ENCODE measurements at places on chromosomes 2 and 18. TPM values are rescaled to one million over a fixed set of nuclear protein-coding genes. Genes with fewer than 3 reads are reported as not detected.

DNA sequence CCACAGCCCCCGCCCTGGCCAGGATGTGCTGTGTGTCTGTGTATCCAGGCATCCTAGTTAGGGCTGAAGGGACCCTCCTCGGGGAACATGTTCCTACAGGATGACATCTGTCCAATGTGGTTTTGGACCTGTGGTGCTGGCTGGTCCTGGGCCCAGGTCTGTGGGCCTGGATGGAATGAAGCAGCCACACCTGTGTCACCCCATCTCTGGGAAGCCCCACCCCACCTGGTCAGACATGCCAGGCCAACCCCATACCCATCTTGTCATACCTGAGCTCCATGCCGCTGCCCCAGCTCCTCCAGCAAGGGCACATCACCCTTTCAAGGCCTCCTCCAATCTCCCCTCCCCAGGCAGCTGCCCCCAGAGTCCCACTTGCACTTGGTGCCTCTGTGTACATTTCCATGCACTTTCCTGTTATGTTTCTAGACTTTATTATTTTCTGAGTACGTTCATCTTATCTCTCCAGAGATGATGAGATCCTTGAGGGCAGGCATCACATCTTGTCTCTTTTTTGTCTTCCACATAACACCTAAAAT lies 24.1 kb upstream of the PLB1 start:
- no peak for DNase-seq

GRCh38 chr18:39752351-39752750 lies 2186.8 kb upstream of the CELF4 start:
- no peak for DNase-seq

DNA sequence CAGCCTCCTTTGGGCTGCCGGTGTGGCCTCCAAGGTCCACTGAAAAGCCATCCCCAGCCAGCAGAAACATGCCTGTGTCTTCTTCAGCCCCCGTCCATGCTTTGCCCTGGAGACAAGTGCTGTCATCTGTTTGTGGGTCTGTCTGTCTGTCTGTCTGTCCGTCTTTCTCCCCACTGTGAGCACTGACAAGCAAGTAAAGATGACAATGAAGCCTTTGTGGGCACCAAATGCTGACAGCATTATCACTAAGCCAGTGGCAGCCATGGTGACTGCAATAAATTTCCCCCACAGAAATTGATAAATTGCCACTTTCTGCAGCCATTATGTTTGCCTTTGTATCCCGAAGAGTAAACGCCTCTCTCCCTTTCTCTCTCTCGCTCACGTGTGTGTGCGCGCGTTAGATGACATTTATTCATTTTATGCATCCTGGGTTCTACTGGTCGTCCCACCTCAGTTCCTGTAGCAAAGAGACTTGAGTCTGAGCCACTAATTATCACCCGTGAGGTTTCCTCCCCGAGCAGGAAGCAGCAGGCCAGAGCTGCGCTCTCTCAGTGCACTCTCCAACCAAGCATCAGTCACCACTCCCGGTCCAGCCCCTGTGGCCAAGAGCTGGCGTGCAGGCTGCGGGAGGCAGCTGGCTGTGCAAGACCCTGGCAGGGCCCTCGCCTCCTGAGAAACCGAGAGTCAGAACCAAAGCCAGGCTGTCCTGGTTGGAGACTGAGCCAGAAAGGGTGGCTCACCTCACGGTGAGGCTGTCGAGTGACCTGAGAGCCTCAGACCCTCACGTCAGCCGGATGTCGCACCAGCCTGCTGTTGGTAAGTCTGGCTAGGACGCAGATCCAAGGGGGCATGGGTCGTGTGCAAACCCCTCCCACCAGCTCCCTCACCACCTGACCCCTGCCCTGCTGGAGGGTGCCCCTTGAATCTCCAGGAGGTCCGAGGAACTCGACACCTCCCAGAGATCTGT lies 6.9 kb downstream of the STEAP3 start:
- no peak for DNase-seq

GRCh38 chr18:2222270-2223185 lies 348.8 kb downstream of the METTL4 start:
- no peak for DNase-seq

The SLC9A2 gene
- total RNA-seq: 2.3 TPM

- no peak for DNase-seq
These were observed 28.9 kb upstream of the CDH19 start for GRCh38 chr18:66632756-66633155.

DNA sequence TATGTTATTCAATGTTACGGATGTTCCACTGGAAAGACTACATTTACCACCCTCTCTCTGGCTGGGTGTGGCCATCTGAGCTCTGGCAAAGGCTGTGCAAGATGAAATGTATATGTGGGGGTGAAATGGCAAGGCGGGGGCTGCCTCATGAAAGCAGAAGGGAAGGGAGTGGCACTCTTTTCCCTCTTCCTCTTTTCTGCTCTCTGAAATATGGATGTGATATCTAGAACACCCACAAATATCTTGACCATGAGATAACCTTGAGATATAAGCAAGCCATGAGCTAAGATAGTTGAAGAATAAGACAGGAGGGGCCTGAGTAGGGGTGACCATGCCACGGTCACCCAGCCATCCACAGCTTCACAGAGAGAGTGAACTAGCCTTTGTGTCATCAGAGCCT lies 367.8 kb upstream of the ID2 start:
- DNase-seq: no peak

DNA sequence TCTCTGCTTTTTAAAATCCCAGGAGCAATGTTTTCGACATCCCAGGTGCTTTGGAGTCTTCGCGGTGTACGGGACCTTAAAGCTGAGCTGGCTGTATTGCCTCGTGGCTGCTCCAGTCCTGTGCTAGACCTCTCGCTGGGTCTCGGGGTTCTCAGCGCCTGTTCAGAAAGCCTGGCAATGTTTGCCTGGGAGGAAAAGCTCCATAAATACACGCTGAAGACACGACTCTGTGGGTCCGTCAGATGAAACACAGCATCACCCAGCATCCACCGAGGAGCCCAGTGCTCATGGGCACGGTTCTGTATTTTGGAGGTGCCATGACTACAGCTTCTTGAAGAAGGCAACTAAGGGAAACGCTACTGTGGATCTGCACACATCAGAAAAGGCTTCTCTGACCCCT lies 21.6 kb downstream of the MBP start:
- no peak for DNase-seq

- DNase-seq: no peak
These were observed 90.6 kb upstream of the GPC1 start for GRCh38 chr2:240344904-240345303.

GRCh38 chr18:8787371-8787670 lies 82.0 kb downstream of the MTCL1 start:
- no peak for DNase-seq

DNA sequence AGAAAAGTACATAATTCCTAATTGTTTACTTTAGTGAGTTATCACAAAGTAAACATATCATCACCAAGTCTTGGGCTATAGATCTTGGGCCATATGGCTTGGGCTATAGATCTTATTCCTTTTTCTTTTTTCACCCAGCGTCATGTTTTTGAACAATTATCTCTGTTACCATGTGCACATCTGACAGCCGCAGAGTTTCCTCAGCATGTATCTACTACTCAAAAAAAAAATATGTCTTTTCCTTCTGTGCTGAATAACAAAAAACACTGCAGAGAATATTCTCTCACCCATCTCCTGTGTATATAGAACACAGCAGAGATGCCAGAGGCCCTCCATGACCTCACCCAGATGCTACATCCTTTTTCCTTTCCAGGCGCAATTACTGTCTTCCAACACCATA lies 76.2 kb upstream of the MYO3B start:
- no peak for DNase-seq

DNA sequence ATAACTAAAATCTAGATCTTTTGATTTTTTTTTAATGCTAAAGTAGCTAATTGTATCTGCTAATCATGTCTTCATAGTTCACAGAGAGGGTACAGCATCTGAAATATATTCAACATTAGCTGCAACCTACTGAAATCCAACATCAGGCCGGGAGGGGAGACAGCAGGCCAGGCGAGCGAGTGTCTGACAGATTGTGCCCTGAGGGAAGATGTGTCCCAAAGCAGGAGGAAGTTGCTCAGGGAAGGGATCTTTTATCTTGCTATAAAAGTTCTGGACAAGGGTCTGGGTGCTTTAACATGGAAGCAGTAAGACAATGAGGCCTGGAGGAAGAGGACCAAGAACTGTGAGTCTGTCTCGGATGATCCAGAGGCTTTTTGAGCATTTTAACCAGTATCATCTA lies 274.1 kb downstream of the AFF3 start:
- DNase-seq: no peak

- no peak for DNase-seq
These were observed 18.6 kb downstream of the RASGRP3 start for GRCh38 chr2:33494877-33495641.

The ELOA2 gene
- not detected for total RNA-seq

GRCh38 chr2:216694082-216694825 lies 1.1 kb downstream of the IGFBP5 start:
- DNase-seq: no peak

The SEC11C gene
- total RNA-seq: 36.9 TPM

GRCh38 chr2:233979748-233980147 lies 62.6 kb downstream of the TRPM8 start:
- DNase-seq: no peak

The MYO7B gene
- total RNA-seq: 4.3 TPM
